Breast epithelium (tissue), 4 donors: ENCODE measurements at places on chromosomes 3 and 15. TPM values are rescaled to one million over a fixed set of nuclear protein-coding genes. Genes with fewer than 3 reads are reported as not detected.

DNA sequence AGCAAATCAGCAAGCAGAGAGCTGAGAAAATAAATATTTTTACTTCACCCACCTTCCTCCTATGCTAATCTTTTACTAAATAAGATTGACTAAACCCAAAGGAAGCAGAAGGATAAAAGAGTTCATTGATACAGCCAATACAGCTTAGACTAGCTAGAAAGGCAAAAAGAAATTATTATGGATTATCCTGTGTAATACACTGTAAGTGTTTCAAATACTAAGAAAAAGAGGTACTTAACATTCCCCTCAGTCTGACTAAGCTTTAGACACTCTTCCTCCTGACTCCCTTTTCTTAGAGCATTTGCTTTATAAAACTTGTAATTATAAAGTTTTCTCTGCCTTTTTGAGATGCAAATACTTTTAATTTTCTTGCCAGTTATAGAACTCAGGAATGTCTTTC lies 848.9 kb upstream of the CADM2 start:
- no peak for DNase-seq

DNA sequence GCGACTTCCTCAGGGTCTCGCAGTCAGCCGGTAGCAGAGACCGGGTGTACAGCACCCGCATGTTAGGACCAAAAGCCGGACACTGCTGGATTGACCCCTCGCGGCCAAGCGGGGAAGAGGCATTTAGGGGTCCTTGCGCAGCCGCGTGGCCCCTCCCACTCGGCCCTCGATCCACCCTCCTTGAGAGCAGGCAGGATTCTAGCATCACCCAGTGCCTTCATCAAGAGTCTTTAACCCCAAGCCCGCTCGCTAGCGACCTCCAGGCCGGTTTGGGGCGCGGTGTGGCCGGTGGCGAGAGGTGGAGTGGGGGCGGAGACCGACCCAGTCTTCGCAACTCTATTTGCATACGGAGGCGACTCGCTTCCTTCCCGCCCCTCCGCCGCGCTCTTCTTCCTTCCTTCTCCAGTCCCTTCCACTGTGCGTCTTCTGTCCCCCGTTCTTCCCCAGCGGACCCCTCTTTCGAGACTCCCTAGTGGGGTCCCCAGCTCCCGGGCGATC lies at the start of gene ST6GAL1:
Gene ST6GAL1, plus strand, starts transcription at position 384 of the 498 bp plus-strand sequence. CDS start 112,178 bp downstream, outside the sequence.
- no peak for DNase-seq

GRCh38 chr3:60333710-60334109 lies 917.5 kb downstream of the FHIT start:
- no peak for DNase-seq

DNA sequence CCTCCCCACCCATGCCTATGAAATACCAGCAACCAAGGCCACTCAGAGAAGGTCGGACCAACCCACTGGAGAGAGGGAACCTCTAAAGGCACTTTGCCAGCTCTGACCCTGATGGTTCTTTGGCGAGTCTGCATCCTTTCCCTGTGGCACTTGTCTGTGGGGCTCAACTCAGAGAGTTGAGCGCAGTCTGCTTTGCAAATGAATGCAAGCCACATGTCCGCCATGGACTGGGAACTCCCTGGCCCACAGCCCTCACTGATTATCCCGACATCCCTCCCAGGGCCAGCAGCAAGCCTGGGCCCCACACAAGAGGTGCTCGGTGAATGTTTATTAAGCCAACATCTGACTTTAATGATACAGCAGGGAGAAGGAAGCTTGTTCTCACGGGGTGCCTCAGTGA lies 55.5 kb upstream of the HES1 start:
- no peak for DNase-seq

MUC13 gene
- total RNA-seq = not detected

GRCh38 chr15:94387849-94388441 lies 156.6 kb downstream of the MCTP2 start:
- DNase-seq = no peak

DNA sequence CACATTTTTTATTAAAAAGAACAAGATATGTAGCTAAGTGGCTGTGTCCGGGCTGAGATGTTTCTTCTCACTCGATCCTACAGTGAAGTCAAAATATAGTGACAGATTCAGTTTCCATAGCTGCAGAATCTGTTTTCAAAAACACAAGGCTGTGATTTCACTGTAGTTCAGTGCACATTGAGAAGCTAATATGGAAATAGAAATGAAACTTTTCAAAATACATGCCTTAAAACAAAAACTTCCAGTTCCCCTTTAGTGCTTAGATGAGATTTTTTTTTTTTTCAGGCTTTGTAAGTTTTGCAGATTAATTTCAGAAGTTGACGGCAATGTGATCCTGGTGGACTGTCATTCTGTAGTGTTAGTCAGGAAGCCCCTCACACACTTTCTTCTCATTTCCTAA lies 23.8 kb upstream of the TRAK1 start:
- no peak for DNase-seq

GP9 gene
- total RNA-seq = not detected

SLC2A2 gene
- total RNA-seq = not detected

DNA sequence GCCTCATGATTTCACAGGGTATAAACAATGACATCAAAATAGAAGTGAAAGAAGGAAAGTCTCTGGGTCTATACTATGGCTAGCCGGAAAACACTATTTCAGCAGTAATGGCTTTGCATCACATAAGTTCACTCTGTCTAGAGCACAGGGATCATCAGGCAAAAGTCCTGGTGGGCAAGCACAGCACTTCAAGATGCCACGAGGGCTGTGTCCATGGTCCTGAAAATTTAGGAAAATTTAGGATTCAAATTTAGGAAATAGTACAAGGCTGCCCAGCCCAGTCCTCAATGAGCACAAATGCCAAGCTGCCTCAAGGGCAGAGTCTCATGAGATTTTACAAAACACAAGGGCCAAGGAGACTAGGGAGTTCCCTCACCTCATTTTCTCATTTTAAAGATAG lies 54.1 kb downstream of the RORA start:
- no peak for DNase-seq

ZPLD1 gene
- total RNA-seq = 0.59 TPM

GRCh38 chr3:58411036-58411435 lies 22.6 kb downstream of the PDHB start:
- DNase-seq = no peak

SEC62 gene
- 56.1 TPM for total RNA-seq

MCF2L2 gene
- total RNA-seq = 0.64 TPM

GOLGA6L7 gene
- total RNA-seq = not detected

- no peak for DNase-seq
Measured at GRCh38 chr15:98906712-98907083, 100.9 kb downstream of the PGPEP1L start.

DNA sequence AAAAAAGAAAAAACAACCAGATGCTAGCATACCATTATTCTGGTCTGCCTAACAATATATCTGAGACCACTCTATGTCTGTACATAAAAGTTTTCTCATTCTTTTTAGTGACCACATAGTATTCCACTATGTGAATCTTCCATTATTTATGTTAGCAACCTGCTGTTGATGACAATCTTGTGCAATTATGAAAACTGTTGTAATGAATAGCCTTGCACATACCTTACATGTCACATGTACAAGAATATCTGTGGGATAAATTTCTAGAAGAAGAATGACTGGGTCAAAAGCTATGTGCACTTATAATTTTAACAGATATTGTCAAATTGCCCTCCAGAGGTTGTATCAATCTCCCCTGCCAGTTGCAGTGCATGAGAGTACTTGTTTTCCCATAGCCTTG lies 62.5 kb downstream of the ARHGAP31 start:
- no peak for DNase-seq

DNA sequence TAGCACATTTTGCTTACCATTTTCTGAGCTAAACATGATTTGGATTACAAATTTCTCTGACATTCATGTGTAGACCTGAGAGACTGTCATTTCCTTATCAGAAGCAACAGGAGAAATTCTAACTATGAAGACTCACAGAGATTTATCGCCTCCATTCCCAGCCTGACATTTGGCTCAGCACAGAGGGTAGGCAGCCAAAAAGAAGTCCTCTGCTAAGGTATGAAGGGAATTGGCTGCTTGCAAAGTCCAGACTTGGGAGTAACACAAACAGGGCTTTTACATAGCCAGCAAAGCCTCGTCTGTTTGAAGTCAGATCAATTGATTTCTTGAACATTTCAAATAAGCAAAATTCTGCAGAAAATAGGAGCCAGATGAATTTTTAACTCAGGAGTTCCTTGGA lies 57.0 kb upstream of the CMSS1 start:
- DNase-seq = no peak

DNA sequence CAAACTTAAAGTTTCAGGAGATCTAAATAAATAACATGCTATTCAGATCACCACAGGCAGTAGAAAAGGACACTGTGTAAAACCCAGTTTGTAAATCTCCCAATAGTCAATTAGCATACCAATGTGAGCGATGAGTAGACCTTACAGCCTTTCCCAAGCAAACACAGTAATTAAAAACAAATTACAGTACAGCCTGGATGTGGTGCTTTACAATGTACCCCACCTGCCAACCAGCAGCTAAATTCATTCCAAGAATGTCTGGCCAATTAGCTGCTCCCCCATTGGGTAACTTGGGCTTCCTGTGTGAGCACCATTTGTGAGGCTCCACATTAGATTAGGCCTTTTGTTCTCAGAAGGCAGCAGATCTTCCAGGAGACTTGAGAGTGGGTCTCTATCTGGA lies 635.0 kb downstream of the TBL1XR1 start:
- DNase-seq = no peak
